ENCODE measurements at places on chromosomes 11 and 22.

DNA sequence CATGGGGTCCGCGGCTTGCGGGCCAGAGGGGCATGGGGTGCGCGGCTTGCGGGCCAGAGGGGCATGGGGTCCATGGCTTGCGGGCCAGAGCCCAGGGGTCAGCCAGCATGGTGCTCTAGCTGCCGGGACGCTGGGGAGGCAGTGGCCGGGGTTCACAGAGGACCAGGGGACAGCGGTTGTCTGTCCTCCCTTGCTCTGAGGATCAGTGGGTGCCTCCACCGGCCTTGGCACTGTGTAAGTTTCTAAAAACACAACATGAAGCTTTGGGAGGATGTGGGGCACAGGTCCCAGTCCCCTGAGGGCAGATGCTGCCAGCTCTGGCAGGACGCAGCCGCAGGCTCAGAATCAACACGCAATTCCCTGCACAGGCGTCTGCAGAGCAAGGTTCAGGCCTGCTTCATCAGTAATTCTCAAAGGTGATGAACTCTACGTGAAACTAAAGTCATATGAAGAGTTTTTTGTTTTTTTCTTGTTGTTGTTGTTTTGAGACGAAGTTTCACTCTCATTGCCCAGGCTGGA is 3.0 kb downstream of the MLC1 start:
- DNase-seq = no peak

- no peak for DNase-seq
Measured at GRCh38 chr11:13207270-13207664, 70.3 kb upstream of the BMAL1 start.

DNA sequence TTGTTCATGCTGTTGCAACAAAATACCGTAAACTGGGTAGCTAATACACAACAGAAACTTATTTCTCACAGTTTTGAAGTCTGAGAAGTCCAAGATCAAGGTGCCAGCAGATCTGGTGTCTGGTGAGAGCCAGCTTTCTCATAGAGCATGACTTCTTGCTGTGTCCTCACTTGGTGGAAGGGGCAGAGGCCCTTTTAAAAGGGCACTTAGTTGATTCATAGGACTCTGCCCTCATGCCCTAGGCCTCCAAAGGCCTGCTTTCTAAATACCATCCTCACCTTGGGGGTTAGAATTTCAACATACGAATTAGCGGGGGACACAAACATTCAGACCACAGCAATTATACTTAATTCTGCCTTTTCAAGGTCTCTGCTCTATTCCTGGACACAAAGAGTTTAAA is 52.3 kb upstream of the FDX1 start:
- DNase-seq = no peak

DNA sequence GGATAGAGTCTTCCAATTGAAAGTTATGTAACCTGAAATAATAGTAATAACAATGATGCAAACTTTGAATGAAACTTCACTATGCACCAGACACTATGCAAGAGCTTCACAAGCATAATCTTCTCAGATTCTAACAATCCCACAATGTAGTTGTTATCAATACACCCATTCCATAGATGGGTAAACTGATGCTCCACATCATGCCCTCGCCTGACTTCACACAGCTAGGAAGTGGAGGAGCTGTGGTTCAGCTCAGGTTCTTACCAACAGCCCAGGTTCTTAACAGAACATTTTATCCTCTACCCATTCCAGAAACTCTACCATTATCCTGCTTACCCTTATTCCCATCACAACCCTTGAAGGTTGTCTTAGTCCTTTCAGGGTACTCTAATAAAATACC is 50.4 kb upstream of the HMGXB4 start:
- DNase-seq = no peak

- no peak for DNase-seq
Measured at GRCh38 chr11:130114726-130115125, 44.9 kb upstream of the ST14 start.

GRCh38 chr11:106172386-106172991 is 95.0 kb downstream of the AASDHPPT start:
- DNase-seq = peak; percentile 13

DNA sequence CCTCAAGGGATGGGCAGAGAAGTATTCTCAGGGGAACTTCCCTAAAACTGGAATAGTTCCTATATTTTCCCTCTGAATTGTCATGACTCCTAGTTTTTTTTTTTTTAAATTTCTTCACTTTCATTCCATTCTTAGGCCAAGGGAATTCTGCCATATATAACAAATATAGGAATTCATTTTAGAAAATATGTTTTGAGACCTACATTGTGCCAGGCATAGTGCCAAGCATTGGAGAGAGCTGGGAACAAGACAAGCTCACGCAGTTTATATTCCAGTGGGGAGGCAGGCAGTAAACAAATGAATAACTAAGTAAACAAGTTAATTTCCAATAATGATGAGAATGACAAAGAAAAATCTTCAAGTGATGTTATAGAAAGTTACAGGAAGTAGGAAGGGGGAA is 2.6 kb upstream of the NPTXR start:
- DNase-seq = peak; percentile 30

DNA sequence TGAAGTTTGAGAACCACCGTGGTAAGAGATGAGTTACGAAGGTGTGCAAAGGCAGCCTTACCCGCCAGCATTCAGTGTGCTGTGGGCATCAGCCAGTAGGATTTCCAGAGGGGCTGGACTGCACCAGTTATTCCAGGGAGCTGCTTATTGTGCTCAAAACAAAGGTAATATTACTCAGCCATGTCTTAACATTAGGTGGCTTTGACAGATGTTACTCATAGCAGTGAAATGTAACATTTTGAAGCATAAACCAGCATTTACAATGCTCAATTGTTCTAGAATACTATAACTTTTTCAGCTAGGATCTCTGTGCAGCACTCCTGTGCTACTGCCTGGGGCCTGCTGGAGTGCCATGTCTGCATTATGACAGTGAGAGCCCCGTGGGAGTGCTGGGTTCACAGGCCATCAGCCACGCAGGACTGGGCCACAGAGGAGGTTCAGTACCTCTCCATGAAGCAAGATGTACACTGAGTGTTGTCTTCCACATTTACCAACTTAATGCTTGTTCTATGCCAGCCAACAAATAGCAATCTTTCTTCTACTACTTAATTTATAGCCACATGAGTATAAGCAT is 238.1 kb downstream of the CADM1 start:
- no peak for DNase-seq

DNA sequence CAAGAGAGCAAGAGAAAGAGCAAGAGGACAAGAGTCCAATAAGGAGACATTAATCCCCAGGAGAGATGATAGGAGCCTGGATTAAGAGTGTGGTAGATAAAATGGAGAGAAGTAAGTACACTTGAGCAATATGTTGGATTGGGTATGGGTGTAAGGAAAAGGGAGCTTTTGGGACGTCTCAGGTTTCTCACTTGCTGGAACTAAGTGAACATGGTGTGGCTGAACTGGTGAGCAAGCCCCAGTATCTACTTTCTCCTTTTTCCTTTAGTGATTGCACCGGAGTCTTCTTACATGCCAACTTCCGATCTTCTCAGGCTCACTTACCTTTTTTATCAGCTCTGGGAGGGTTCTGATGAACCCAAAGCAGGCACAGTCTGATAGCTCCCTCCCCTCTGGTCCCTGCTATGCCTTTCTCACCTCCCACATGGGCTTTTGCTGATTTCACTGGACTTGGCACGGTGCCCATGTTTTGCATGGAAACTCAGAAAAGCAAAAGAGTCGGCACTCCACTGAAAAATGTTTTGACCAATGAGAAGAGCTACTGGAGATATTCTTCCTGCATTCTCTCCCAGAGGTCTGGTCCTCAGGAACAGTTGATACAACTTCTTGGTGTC is 14.5 kb upstream of the APLNR start:
- peak; percentile 42 for DNase-seq

DNA sequence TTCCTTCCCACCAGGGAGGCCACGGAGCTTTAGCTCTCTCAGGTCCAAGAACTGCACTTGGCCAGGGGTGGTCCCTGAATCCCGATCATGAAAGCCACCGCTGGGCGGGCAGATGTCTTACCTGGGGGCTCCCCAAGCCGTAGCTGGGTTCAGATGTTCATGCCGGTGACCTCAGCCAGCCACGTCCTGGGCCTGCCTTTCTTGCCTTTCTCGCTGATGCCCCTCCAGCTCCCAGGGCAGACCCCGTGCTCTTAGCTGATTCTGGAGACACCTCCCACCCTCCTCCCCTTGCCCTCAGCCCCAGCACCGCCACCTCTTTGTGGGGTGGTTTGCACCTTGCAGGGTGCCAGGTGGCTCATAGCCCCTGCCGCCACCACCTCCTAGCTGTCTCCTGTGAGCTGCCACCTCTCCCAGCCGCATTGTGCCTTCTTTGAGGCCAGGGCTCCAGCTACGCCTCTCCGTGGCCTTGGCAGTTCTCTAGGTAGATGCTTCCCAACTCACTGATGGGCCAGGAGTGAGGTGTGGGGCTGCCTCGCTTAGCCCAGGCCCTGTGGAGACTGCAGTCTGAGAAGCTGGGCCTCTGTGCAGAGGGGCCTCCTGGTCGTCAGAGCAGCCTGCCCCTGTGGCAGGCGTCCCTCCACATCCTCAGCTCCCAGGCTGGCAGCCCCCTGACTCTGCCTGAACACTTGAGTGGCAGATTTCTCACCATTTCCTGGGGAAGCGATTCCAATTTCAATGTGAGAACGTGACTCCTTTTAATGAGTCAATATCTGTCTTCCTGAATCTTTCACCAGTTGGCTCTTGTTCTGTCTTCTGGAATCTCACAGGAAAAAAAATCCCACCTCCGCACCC is 97.6 kb upstream of the B3GAT1 start:
- no peak for DNase-seq

- no peak for DNase-seq
Measured at GRCh38 chr11:68813773-68814172, 27.9 kb downstream of the CPT1A start.

GRCh38 chr11:116984186-116984585 is 114.0 kb downstream of the SIK3 start:
- DNase-seq = peak; percentile 73

GRCh38 chr22:43036282-43036829 is 21.4 kb upstream of the PACSIN2 start:
- peak; percentile 79 for DNase-seq

DNA sequence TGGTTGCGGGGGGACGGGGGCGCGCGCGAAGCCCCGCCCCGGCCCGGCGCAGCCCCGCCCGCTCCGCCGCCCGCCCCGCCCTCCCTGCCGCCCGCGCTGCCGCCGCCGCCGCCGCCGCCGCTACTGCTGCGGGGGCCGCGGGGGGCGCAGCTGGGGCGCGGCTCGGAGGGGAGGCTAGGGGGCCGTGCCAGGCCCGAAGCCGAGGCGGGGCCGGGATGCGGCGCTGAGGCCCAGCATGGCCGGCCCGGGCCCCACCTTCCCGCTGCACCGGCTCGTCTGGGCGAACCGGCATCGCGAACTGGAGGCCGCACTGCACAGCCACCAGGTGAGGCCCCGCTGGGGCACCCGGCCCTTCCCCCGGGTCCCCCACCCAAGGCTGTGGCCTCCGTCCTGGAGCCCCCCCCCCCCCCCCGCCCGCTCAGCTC is at the start of gene ANKRD13D:
TSS of gene ANKRD13D (plus strand) at position 78 of the 425 bp plus-strand sequence. CDS start at position 236, 158 bp downstream.
- no peak for DNase-seq

- DNase-seq = no peak
Measured at GRCh38 chr22:49753276-49753890, 74.3 kb downstream of the BRD1 start.

- no peak for DNase-seq
Measured at GRCh38 chr22:33573479-33573878, 346.8 kb downstream of the LARGE1 start.

GRCh38 chr11:72084965-72085364 is 4.3 kb downstream of the LRRC51 start:
- DNase-seq = no peak

DNA sequence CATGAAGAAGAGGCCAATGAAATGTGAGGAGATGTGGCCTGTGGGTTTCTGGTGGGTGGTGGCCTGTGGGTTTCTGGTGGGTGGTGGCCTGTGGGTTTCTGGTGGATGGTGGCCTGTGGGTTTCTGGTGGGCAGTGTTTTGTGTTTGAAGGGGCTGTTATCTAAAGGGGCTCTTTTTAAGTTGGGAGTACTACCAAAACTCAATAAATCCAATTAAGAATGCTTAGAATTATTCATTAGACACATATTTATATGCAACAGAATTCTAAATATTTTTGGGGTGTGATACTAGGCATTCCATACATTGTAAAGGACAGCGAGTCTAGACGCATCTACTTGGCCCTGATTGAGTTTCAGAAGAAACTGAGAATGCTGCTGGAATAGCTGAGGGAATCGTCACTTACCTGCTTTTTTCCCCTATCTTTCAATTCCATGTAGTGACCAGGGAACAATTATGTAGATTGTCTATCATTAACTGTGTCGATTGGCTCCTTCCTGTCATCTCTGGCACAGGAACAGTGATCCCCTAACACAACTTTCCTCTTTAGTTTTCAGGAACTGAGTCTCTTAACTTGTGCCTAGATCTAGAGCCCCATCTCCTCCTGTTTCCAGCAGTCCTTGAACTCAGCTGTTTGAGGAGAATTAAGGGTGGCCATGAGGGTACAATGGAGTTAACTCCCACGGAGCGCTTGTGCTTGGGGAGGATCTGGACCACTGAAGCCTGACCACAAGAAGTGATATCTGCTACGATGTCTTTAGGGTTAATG is 37.3 kb upstream of the TOP3B start:
- no peak for DNase-seq

DNA sequence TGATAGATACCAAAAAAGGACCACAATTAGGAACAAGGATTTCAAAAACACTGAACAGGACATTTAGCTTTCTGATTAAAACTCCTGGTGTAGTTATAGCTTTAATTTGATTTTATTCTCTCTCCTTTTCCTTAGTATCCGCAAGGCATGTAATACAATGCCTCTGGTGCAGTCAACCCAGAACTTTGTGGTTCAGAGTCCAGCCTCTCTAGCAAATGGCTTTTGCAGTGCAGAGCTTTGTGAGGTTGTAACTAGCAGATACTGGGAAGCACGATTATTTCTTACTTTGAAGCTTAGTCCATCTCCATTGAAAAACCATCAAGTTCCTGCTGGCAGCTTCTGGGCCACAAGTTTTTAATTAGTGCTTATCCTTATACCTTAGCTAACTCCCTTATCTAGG is 79.8 kb downstream of the GRIA4 start:
- DNase-seq = no peak

DNA sequence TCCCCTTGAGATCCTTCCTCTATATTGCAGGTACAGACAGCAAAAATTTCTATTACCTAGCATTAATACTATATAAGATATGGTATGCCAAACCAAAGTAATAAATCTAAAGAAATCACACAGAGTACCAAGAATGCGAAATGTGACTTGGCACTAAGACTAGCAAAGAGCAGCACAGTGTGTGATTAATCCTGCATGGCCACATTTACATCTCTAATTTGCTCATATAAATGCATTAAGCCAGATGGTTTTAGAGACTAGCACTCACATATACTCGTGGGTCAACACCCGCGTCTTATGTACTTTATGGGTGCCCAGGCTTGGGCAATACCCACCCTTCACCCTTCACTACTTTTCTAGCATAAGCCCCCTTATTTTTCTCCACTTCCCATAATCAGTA is 213.2 kb downstream of the TTC28 start:
- no peak for DNase-seq

- peak; percentile 62 for DNase-seq
Measured at GRCh38 chr11:65571940-65572339, 398 bp upstream of the FAM89B start.

Measured in fibroblast of skin of right biceps (primary cell).